ENCODE measurements at places on chromosomes 4 and X.

DNA sequence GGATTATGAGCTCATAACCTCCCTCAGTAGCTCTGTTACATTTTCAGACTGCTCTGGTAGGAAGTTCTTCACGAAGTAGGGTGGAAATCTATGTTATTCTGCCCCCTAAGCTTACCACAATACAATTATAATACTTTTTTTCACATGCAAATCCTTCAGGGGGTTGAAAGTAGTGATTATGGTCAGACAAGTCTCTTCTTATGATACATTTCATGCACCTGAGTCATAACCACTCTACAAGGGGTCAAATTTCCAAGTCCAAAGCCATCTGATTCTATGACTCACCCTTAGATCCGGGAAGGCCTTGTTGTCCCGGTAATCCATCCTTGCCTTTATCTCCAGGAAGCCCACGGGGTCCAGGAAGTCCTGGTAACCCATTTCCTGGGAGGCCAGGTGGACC is 95.2 kb downstream of the ATG4A start:
- DNase-seq = no peak

DNA sequence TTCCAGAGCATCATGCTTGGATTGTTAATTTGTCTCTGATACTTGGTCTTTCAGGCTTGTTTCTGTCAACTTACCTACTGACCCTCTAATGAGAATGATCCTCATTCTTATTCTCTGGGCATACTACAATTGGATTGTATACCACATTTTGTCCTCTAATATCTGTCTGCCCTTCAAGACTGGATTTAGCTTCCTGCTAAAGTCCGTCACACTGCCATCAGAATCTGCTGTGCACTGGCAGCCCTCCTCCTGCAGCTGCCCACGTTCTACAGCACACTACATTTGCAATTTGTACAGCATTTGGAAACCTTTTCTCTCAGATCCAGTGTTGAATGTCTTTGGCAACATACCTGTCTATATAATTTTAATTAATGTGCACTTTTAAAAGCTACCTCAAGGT is 183.1 kb downstream of the ZNF330 start:
- no peak for DNase-seq

DNA sequence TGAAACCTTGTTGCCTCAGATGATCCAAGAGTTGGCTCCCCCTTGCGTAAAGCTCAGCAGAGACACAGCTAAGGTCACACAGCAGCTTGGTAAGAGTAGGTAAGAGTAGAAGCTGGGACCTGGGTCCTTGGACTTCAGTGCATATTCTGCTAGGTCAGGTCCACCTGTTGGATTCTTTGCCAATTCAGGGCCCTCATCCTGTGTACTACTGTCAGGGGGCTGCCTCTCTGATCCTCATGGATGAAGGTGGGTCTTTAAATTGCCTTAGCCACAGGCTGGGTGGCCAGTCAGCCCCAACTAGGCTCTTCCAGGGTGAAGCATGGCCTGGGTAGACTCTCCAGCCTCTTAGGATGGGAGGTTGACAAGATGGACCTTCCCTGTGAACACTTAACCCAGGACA is 155.8 kb downstream of the AMMECR1 start:
- DNase-seq = no peak

DNA sequence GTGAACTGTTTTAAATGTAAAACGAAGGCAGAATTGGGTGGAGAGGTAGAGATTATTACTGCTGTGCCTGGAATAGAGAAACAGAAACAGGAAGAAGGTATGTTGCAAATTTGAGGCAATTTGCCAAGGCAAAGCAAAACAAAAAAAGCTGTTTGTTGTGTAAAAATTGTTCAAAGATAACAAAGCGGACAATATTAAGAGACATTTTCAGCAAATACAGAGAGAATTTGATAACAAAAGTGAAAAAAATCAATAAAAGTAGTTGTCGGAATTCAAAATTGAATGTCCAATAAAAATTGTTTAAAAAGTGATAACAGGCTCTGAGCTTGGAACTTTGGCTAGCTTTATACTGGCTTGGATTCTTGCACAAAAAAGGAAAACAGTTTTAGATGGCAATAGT is 14.4 kb upstream of the SMS start:
- DNase-seq = no peak

- no peak for DNase-seq
Observed at GRCh38 chr4:16443504-16444088, 217.3 kb upstream of the TAPT1 start.

DNA sequence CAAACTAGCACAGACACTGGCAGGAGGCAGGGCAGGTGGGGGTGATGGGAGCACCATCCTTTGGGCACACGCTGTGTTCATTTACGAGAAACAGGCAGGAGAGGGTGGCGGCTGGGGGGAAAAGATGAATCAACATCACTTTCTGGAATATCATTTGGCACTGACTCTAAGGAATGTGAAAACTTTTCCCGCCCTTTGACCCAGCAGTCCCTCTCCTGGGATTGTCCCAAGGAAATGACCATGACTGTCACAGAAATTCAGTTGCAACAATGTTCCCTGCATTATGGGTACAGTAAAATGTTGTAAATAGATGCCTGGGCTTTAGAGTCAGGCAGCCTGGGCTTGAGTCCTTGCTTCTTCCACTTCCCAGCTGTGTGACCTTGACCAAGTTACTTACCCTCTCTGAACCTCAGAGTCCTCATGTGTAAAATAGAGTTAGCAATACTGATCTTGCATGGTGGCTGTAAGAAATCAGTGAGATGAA is 58.6 kb downstream of the ABLIM2 start:
- peak; percentile 97 for DNase-seq

Data from gastrocnemius medialis (tissue), 4 donors.